ENCODE measurements at places on chromosomes 13 and 19.
A peak's percentile ranks its signal among the peaks of the same experiment; 100 is the strongest.

GRCh38 chr19:30854661-30855060, 482.5 kb downstream of the ZNF536 start:
- DNase-seq: no peak

GRCh38 chr19:41218615-41219507, at the start of gene AXL:
Gene AXL, plus strand, starts transcription at chr19:41219223. Its CDS starts 170 bp downstream, at chr19:41219393.
- peak; percentile 89 for DNase-seq

DNA sequence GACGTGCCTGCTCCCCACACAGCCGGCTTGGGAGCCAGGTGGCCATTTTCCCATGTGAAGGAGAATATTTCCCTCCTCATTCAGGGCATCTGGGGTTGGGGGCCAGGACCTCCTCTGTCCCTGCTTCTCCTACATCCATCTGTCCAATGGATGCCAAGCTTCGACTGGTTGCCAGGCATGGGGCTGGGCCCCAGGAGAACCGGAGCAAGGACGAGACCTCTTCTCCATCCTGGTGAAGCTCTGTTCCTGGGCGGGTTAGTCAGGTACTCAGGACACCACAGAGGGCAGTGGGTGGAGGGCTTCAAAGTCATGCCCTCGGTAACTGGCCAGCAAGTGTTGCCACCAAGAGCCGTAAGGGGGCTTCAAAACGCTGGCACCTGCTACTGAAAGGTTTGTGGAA, 22.3 kb upstream of the SLC15A1 start:
- no peak for DNase-seq

DNA sequence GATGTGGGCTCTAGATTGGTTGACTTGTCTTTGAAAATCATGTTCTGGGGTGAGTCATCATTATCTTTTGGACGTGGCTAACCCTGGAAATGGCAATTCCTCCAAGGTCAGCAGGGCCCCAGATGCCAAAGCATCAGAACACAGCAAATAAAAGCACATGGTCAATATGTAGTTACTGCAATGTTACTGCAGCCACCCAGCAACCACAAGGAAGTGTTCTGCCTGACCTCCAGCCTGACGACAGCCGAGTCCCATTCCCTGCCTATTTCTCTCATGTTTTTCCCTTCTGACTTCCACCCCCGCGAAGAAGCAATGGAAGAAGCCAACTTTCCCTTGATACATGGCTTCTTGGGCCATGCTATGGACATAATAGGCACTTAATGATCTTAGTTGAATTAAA, 577.9 kb downstream of the IRS2 start:
- DNase-seq: no peak

- peak; percentile 96 for DNase-seq
These were observed 68.2 kb downstream of the ITGBL1 start for GRCh38 chr13:101520672-101521071.

GRCh38 chr19:35963514-35963913, 27.3 kb downstream of the LRFN3 start:
- peak; percentile 62 for DNase-seq

DNA sequence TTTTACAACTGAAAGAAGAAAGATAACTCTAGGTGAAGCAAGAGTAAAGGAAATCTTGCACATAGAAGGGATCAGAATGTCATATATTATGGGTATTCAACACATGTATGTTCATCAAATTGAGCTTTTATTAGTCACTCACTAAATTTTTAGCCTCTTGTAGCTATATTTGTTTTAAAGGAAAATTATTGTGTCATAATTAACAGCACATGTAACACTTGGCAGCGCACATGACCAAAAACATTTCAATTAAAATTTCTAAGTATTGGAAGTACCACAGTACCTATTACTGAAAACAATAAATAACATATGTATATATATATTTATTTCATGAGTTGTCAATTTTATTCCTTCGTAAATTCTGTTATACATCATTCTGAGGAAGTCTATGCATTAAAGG, 2800.4 kb downstream of the PCDH9 start:
- DNase-seq: no peak

DNA sequence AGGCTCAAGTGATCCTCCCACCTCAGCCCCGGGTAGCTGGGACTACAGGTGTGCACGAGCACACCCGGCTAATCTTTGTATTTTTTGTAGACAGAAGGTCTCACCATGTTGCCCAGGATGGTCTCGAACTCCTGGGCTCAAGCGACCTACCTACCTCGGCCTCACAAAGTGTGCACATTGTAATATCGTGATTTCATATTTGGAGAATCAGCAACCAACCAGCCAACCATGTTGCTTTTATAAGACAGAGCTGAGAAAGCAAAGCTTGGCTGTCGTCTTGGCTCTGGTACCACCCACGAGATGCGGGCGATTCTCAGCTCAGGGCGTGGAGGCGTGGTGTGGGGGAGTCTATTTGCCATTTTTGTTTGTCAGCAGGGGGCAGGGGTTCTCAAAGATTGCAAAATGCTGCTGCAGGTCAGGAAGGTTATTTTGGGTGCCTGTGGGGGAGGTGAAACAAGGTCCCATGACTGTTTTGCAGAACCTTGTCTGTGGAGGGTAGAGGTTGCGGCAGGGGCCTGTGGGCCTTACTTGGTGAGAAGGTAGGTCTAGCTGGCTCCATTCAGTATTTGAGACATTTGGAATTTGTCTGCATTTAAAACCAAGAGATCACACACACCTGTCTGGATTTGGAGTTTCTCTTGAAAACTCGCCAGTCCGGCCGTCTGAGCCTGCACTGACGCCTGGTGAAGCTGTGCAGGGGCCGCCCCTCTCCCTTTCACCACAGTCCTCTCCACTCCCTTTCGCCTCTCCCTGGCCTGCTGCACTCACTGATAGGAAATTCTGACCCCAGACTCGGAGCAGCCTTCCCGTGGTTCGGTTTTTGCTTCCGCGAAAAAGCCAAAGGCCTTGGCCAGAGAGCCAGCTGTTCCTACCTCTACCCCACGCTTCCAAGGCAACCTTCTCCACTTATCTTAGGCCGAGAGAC, 15.4 kb downstream of the TNFAIP8L1 start:
- DNase-seq: no peak

DNA sequence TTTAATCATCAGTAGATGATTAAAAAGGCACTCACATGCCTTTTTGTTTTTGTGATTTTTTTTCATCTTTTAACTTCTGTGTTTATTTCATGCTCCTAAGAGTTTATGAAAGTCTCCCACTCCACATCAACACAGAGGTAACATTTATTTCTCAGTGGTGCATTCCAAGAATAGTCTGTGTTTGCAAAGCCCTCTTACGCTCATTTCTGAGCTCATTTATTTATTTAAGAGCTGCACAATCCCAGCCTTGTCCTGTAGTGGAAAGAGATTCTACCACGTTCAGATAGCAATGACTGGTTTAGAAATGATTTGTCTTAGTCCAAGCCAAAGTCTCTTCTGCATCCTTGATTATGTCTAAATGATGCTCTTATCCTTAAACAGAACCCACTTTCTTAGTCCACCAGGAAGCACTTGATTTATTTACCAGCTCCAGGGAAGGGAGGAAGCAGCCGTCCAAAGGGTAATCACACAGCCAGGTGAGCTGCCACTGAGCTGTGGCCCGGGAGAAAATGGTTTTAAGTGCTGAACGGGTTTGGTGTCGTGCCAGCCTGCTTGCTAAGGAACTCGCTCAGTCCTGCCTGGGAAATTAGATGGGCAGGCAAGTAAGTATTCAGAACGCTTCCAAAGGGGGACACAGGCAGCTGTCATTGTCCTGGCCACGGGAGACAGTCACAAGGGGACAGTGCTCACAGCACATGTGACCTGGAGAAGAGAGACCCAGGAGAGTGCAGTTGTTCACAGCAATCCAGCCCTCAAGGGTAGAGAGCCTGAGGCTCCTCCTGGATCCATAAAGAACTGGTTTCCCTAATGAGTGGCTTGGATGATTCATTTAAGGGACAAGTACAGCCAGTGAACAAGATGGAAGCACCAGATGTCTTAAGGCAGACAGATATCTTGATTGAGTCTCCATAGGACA, 131.8 kb upstream of the WASF3 start:
- peak; percentile 15 for DNase-seq

- no peak for DNase-seq
These were observed 19.1 kb downstream of the C19orf12 start for GRCh38 chr19:29695765-29696564.

DNA sequence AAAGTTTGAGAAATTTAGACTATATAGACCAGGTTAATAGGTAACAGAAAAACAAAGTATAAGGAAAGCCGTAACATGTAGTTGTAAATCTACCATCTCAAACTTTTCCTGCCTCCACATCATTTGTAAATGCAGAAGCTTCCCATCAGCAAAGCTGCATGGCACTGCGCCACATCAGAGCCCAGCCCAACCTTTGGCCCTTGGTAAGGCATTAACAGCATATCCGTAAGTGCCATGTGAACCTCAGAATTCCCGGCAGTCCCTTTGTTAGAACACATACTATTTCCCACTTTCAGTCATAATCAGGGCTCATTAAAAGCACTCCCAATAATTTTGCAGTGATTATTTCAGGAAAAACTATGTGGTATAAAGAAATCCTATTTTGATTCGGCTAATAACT, 51.6 kb downstream of the MPHOSPH8 start:
- DNase-seq: no peak

- DNase-seq: no peak
These were observed 152.3 kb downstream of the TM9SF2 start for GRCh38 chr13:99653526-99653925.

DNA sequence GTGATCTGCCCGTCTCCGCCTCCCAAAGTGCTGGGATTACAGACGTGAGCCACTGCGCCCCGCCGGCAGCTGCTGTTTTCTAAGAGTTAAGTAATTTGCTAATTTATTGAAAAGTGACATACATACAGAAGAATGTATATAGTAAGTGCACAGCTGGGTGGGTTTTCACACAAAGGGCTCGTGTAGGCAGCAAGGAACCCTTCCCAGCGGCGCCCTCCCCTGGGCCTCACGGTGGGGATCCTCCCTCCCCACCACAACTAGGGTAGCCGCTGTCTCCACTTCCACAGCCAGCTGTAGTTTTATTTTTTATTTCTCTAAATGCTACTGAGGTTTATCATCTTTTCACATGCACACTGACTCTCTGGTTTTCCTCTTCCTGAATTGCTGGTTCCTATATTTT, 64.9 kb downstream of the CRYL1 start:
- no peak for DNase-seq

DNA sequence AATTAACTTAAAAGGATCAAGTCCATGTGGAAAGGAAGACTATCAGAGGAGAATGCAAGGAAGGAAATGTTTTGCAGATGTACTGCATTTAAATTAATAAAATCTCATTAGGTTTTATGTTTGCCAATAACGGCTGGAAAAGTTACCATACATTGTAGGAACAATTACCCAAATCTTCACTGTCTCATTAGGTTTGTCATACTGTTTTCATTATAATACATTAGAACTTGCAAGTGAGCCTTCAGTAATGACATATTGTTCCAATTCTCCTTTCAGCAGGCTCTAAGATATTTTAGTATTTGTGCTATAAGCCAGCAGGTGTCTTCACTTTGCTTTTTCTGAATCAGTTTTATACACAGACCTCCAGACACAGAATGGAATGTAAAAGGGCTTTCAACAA, 661.6 kb upstream of the KLHL1 start:
- no peak for DNase-seq

DNA sequence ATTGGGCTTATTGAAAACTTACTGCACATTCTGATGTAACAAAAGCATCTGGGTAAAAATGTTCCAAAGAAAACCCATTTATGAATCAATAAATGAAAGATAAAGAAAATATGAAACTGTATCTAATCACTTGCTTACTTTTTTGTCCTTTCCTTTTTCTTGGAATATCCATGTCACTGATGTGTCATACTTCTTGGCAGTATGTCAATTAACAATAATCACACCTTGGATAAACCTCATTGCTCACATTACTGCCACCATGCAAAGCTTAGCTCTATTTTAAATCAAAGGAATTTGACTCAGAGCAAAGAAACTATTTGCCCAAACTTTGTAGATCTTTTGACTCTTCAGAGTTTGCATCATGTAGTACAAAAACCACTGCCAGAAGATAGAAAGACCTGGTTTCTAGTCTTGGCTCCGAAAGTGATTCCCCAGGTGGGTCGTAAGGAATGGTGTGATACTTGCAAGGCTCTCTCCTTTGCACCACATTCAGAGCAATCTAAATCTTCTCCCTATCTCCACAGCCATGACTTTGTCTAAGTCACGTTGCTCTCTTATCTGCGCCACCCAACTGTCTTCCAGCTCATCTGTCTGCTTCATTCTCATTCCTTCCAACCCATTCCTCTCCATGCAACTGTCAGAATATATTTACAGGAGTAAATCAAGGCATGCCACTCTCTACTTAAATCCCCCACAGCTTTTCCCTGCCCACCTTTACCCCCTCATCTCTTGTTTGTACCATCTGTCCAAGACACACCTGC, 311.9 kb downstream of the COG6 start:
- no peak for DNase-seq

DNA sequence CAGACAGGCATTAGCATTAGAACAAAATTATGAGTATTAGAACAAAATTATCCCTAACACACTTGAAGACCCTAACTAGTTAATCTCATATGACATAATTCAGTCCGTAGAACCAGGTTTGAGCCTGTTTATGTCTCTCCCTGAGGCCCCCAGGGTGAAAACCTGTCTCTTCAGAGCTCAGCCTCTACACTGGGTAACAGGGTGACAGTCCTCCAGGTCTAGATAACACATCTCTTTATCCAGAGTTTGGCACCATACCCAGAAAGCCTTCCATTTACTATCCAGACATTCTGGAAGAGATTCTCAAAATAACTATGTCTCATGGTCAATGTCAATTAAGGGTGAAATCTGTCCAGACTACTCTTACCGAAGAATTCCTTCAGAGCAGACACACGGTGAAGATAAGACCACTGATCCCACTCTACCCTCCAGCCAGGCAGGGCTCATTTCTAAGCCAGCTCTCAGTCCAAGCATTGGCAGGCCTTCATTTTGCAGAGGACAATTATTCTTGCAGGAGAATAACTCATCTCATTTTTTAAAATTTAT, 1195.3 kb downstream of the EFNB2 start:
- DNase-seq: no peak

GRCh38 chr13:91632086-91632485, 233.7 kb downstream of the GPC5 start:
- DNase-seq: no peak

GRCh38 chr13:83086948-83087347, 795.3 kb downstream of the SLITRK1 start:
- no peak for DNase-seq

DNA sequence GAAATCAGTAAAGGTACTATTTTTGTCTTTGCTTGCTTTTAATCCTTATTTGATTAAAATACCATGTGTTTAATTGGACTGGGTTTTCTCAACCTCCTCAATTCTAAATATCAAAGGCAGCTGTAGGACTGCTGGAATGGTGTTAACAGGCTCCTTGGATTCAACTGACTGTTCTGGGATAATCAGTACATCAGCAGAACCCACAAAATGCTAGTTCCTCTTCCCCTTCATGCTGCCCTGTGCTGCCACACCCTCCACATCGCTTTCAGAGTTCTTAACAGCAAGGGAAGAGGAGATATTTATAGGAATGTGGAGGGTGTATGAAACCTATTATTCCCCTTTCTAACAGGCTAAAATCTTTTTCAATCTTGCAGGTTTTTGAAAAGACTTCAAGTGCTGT, 82.4 kb downstream of the KCTD12 start:
- no peak for DNase-seq

- DNase-seq: peak; percentile 68
These were observed 162.1 kb upstream of the TMTC4 start for GRCh38 chr13:100836711-100837110.

GRCh38 chr13:65725006-65725405, 1505.1 kb downstream of the PCDH9 start:
- no peak for DNase-seq

- DNase-seq: no peak
These were observed 566.3 kb downstream of the KCTD12 start for GRCh38 chr13:76319921-76320320.

- no peak for DNase-seq
These were observed 7.1 kb upstream of the CLPP start for GRCh38 chr19:6354098-6354674.
